ENCODE measurements at places on chromosomes 5 and 9.
A peak's percentile ranks its signal among the peaks of the same experiment; 100 is the strongest.

GRCh38 chr9:137606005-137606621 is 627 bp downstream of the ARRDC1 start:
- no peak for DNase-seq

DNA sequence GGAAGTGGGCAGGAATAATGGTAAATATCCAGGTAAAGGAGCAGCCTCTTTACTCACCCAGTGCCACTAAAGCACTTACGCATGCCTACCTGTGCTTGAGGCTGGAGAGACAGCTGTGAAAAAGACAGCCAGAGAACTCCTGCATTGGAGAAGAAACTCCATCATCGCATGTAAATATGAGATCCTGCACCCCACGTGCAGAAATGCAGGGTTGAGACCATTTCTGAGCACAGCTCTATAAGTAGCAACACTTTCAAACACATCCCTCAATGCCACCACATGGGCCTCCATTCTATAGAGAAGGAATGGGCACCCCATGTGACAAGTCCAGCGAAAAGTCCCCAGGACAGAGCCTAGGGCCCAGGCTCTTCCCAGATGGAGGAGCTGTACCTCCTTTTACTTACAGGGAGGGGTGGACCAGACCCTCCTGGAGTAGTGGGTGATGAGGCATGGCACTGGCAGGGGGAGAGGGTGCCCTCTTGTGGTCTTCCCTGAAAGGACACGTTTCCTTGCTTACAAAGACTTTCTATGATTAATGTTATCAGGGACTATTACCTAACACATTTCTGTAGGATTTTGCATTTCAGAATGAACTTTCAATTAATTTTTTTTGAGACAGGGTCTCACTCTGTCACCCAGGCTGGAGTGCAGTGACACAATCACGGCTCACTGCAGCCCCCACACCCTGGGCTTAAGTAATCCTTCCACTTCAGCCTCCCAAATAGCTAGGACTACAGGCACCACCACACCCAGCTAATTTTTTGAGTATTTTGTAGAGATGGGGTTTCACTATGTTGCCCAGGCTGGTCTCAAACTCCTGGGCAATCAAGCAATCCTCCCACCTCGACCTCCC is 55.3 kb upstream of the IL17B start:
- DNase-seq, result peak; percentile 46

DNA sequence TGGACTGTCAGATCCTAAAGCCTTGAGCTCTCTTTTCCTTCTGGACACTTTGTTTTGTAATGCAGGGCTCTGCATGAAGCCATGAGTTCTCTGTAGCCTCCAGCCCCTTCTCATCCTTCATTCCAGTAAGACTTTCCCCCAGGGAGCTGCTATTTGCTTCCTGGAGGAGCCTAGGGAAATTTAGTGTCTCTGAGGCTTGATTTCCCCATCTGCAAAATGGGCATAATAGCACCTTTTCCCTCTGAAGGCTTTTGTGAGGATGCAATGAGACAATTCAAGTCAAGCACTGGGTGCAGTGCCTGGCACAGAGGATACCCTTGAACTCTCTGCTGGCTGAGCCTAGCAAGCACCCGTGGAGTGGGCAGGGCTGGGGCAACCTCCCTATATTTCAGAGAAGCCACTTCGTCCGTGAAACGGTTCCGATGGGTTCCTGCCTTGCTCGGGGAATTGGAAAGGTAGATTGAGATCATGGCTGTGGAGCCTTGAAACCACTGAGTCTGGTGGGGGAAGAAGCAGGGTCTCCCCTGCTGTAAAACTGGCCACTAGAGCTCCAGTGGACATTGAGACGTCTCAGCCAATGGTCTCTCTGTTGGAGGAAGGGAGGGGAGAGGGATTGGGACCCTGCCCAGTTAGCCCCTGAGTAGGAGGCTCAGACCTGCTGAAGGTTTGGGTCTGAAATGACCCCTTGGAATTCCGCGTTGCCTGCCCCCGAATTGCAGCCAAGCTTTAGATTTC is 14.3 kb upstream of the DAB2IP start:
- no peak for DNase-seq

- no peak for DNase-seq
Measured at GRCh38 chr9:123087359-123087888, 54.0 kb downstream of the GPR21 start.

- DNase-seq, result no peak
Measured at GRCh38 chr9:88748566-88749261, 213.7 kb downstream of the NXNL2 start.

- DNase-seq, result no peak
Measured at GRCh38 chr9:13322828-13323550, 43.5 kb upstream of the MPDZ start.

DNA sequence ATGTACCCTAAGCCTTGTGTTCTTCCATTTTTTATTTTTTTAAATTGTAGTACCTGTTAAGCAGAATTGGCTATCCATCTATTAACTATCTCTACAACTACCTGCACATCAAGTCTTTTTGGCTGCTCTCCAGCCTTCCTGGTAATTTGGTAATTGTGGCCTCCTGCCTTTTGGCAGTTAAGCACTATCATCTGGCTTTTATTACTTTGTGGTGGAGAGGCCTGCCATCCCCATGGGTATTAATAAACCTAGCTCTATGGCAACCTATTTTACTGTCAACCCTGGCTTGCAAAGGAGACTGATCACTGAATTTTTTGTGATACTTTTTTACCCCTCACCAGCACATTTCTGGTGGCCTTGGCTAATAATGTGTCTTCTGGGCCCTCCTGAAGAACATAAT is 20.5 kb downstream of the SELENOP start:
- DNase-seq, result no peak

DNA sequence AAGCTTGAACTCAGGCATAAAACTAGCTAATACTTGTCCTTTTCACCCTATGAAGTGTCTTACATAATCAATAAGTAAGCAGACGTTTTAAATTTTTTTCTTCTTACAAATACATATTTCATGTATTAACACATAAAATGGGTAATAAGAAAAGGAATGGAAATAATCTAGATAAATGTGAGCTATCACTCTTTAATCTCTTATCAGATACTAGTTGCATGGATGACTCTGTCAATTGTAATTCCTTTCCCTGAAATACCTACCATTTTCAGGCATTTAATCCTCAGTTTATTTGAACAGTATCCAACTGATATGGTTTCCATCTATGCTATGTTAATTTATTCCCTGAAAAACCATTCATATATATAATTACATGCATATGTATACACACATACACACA is 166.0 kb upstream of the RGS7BP start:
- DNase-seq, result no peak

GRCh38 chr5:59597690-59598546 is 295.6 kb downstream of the PDE4D start:
- no peak for DNase-seq

DNA sequence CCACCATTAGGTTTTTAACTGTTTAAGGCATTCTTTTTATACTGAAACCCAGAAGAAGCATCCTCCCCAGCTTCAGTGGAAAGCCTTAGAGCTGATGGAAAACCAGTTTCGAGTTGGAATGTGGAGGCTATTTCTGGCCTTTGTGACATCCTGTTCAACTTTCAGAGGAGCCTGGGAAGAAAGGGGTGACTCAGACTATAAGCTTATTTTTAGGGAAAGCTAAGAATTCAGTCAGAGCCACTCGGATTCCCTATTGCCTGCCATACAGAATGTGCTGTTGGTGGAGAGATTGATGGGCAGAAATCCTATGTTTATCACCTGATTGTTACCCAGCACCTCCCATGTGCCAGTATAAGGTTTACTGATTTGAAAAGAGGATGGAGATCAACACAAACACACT is 19.8 kb downstream of the PALM2AKAP2 start:
- DNase-seq, result no peak

- DNase-seq, result no peak
Measured at GRCh38 chr9:70031141-70031545, 12.5 kb upstream of the MAMDC2 start.

- DNase-seq, result no peak
Measured at GRCh38 chr5:142789206-142789605, 19.0 kb downstream of the ARHGAP26 start.

DNA sequence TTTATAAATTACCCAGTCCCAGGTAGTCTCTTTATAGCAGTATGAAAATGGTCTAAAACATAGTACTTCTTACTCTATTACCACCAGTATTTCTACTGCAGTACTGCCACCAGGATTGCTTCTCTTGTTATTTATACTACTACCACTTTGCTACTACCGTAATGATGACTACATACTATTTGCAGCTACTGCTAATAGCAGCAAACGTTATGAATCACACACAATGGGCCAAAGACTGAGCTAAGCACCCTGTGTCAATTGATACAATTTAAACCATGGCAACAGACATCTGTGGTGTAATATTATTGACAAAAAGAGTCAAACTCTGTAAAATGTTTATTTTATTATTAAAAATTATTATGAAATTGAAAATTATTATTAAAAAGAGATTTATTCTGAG is 15.3 kb upstream of the KIF12 start:
- DNase-seq, result no peak

DNA sequence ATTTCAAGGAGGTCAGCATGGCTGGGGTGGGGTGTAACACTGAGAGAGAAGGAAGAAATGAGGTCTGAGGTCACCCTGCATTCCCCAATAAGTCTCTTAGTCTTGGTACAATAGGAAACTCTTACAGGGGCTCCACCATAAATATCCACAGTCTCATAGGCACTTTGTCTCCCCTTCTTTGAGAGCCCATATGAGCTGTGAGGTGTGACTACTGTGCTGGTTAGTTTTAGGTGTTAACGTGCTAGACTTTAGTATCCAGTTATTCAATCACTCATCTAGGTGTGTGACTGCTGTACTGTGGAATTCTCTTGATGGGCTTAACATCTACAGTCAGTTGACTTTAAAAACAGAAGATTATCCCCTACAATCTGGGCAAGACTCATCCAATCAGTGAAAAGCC is 378.1 kb upstream of the RFX3 start:
- no peak for DNase-seq

DNA sequence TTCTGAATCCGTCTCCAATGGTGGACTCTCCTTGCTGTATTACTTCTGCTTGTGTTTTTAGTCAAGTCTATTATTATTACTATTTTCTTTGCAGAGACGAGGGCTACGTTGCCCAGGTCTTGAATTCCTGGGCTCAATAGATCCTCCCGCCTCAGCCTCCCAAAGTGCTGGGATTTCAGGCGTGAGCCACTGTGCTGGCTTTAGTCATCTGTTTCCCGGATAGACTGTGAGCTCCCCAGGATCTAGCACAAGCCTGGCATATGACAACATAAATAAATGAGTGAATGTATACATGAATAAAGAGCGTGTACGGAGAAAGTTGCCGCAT is 439 bp upstream of the DDX46 start:
- no peak for DNase-seq

DNA sequence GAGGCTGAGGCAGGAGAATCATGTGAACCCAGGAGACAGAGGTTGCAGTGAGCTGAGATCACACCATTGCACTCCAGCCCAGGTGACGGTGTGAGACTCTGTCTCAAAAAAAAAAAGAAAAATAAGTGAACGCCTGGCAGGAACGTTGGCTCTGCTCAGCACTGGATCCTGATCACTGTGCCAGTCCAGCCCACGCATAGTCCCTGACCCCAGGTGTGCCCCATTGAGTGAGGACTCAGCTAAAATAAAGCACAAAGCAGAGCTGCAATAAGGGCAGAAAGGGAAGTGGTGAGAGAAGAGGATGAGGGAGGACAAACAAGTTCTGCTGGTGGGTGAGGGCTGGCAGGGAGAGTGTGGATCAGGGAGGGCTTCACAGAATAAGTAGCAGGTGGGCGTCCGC is 4.3 kb downstream of the GRHPR start:
- no peak for DNase-seq

Data from CD4-positive, alpha-beta T cell treated with Interleukin-4 for 4 hours (primary cell).